Mammary epithelial cell (primary cell): ENCODE measurements at places on chromosomes 1 and 21. TPM values are rescaled to one million over a fixed set of nuclear protein-coding genes. Genes with fewer than 3 reads are reported as not detected.

DNA sequence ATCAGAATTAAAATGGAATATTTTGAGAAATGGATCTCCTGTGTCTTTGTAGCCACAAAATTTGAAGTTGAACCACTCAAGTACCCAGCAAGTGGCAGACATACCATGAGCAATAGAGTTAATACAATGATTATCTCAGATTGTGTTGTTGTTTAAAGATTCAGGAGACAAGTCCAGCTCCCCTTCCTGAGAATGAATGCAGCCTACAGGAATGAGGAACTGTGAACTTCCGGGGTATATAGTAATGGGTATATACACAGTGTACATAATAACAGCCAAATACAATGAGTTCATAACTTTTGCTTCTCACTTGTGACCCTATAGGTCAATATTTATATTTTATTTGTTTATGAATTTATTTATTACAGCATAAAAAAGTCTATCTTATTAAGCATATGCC is 445.0 kb downstream of the SETD4 start:
- no peak for DNase-seq

DNA sequence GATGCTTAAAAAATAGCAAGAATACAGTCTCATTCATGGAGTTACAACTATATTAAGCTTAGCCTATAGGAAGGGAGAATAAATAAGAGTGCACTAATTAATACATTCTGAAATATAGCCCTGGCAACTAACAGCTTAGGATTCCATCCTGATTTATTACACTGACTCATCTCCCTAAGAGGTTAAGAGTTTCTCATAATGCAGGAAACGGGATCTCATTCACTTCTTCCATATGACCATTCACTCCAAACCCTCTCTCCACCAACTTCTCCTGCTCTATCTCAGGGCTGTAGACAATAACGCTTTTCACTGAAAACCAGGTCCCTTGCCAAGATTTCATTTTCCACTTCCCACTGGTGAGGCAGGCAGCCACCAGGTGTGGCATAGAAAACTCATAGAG is 168.5 kb upstream of the PLD5 start:
- DNase-seq: peak; percentile 17

GRCh38 chr21:35268261-35268660 is 219.2 kb upstream of the RUNX1 start:
- no peak for DNase-seq

DNA sequence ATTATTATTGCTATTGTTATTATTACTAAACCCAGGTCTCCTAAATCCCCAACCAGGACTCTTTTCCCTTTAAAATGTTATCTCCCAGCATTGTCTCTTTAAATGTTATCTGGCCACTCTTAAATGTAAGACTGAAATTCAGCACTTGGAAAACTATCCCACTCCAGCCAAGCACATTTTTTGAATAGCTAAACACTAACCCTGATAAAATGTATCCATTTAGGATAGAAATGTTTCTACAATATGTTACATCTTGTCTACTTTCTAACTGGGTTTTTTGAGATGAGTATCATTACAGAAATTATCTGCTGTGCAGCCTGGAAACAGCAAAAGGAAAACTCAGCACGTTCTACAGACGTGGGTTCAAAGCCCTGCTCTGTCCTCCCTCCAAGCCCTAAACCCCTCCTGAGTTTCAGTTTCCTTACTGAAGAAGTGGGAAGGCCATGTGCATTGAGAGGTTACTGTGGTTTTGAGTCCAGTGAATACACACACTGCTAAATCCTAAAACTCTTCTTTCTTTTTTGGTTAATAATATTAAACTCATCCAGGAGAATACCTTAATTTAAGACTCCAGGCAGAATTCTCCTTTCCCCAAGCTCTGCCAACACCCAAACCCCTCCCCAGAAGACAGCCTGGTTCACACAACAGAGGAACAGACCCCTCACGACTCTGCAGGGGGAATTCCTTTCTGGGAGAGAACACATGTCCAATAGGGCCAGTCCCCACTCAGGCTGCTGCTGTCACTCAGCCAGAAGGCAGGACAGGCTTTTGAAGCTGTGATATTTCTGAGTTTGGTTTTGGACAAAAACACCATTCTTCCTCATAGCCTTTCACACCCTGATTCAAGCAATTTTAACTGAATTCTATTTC is 41.9 kb downstream of the HIVEP3 start:
- no peak for DNase-seq

DNA sequence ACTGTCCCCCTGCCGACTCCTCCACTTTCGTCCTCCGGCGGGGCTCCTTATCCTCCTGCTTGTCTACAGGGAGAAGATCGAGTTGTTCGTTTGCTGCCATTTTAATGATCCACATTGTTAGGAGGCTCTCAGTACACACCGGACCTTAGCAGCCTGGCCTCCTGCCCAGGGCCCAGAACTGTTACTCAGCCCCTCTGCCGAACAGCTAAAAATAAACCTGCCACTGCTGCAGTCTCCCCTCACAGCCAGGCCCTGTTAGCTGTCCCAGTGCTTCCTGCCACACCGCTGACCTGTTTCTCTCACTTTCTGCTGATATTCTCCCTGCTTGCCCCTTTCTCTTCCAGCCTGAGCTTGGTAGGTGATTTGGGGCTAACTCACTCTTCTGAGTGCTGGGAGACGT is 8.3 kb downstream of the MAPKAPK2 start:
- DNase-seq: no peak

DNA sequence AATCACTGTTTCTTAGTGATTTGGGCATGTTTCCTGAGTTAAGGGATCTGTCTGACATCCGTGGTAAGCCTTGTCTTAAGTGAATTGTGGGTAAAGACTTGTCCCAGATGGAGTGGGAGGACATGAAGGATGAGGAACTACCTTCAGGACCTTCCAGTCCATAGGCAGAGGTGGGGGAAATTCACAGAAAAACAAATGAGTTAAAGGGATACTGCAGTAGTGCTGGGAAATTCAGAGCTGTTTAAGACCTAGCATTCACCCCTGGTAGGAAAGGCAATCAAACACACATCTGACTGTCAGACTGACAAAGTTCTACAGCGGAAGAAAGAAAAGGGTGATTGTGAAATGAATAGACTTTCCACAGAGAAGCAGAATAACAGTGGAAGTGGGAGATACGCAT is 3.0 kb downstream of the GNAT2 start:
- no peak for DNase-seq

GRCh38 chr1:65157546-65157941 is 9.5 kb downstream of the AK4 start:
- no peak for DNase-seq

- no peak for DNase-seq
These were observed at the start of gene AGPAT3 for GRCh38 chr21:43864962-43865539. Gene AGPAT3, plus strand, starts transcription at chr21:43865223. Its CDS starts 94,459 bp downstream, at chr21:43959682.

GRCh38 chr1:53878492-53879105 is 11.0 kb downstream of the YIPF1 start:
- peak; percentile 44 for DNase-seq

GRCh38 chr1:4113897-4114296 is 213.8 kb upstream of the C1orf174 start:
- DNase-seq: no peak

- DNase-seq: no peak
These were observed 116.6 kb downstream of the LMX1A start for GRCh38 chr1:165239873-165240272.

GRCh38 chr1:64396817-64397216 is 73.1 kb upstream of the CACHD1 start:
- no peak for DNase-seq

DNA sequence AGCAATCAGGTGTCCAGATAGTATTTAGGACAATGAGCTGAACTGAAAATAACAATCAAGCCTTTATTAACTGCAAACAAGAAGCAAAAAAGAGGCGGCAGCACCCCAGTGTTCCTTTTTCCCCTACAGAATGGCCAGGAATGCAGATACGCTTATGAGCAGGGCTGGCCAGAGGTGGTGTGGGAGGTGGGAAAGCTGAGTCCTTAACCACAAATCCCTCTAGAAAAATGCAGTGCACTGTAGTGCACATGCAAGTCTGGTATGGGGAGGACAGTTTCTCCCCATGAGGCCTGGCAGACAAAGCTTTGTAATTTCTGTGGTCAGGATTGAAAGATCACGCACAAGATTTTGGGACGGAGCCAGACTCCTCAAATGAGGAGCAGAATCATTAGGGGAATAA is 10.7 kb upstream of the IFNAR1 start:
- DNase-seq: peak; percentile 29

The PADI2 gene
- 0.97 TPM for polyA plus RNA-seq

The KCNK2 gene
- 0.05 TPM for polyA plus RNA-seq
